EL (cell line): ENCODE measurements at places on chromosomes 3 and 15.

- no peak for DNase-seq
Measured at GRCh38 chr3:101418851-101419250, 94.2 kb downstream of the SENP7 start.

- no peak for DNase-seq
Measured at GRCh38 chr15:40495516-40495915, 24.7 kb downstream of the CHST14 start.

GRCh38 chr3:59818033-59818918 is 768.5 kb upstream of the CFAP20DC start:
- DNase-seq, result peak; percentile 95

GRCh38 chr3:114896978-114897377 is 250.1 kb downstream of the ZBTB20 start:
- DNase-seq, result no peak

DNA sequence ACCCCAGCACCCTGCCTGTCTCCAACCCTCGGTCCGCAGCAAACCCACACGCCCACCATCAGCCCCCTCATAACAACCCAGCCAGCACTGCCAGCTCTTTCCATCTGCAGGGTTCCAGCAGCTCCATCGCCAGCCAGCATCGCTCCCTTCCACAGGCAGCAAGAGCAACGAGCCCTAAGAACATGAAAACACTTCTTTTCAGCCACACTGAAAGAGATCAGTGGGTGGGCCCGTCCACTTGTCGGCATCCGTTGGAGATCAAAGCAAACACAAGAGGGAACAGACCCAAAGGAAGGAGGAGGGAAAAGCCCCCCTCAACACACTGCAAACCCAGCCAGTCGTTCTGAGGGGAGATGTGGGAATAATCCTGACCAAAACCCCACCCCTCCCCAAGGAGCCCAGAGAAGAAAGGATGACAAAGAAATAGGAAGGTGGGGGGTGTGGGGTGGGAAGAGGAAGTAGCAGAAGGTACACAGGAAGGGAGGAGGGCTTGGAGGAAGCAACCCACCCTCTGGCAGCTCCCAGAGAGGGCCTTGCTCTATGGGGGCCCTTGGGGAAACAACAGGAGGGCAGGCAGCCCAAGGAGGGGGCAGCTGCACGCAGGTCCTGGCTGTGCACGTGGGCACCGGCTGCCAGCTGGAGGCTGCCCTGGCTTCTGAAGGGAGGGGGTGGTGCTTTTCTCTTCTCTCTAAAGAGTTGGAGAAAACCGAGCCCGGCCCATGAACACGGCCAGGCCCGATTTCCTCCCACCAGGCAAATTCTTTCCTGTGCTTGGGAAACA is 473.6 kb upstream of the PROK2 start:
- no peak for DNase-seq
